ENCODE measurements at places on chromosomes 6 and 20.

- no peak for DNase-seq
Observed at GRCh38 chr6:75170691-75171560, 34.9 kb downstream of the COL12A1 start.

DNA sequence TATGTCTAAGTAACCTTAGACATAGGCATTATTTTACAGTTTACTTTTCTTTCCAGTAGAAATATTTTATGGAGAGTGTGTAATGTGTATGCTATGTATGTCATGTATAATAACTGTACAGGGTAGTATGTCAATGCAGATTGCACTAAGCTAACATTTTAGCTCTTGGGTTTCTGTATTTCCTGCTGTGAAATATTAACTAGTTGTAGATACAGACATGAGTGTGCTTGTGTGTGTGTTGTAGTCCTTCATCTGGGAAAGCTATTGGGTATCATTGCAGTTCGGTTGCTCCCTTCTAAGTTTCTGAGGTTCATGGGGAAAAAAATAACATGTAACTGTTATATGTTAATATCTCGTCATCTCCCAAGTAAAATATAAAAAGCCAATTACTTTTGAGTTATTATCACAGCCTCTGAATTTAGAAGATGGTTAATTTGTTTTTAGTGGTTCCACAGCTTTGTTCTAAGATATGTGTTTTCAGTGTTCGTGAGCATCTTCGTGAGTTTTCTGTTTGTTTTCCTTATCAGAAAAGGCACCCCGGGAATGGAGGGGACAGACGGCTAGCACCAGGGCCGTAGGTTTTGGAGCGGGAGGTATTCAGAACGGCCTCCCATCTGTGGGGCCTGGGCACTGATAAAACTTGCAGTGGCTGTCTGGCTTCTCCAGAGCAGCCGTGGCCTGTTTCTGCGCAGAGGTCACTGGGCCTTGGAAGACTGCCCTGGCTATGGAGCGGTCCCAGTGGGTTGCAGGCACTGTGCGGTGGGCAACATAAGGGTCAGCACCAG lies 215.0 kb downstream of the ARID1B start:
- DNase-seq: no peak

- no peak for DNase-seq
Observed at GRCh38 chr6:84707171-84707570, 57.2 kb downstream of the TBX18 start.

DNA sequence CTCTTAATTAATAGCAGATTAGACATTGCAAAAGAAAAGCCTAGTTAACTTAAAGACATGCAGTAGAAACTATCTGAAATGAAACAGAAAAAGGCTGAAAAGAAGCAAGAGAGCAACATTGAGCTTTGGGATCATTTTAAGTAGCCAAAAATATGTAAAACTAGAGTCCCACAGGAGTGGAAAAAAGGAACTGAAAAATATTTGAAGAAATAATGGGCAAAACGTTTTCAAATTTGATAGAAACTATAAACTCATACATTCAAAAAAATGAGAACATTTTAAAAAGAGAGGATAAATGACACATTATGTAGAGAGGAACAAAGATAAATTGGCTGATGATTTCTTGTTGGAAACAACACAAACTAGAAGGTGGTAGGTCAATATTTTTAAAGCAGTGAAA lies 166.1 kb upstream of the AKAP12 start:
- no peak for DNase-seq

- DNase-seq: no peak
Observed at GRCh38 chr20:35021831-35022230, 66.2 kb downstream of the MYH7B start.

DNA sequence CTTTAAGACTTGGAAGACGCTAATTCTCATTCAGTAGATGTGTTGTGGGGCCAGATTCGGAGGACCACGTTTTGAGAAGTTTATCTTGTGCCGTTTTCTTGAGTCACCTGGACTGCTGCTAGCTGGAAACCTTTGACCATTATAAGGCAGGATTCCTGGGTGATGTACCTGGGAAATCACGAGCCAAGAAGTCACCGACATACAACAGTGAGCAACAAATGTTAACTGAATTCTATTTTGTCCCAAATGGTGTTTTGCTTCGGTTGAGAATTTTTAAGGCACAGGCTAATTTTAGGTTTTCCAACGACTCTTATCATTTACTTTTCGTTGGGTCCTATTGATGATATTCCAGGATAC lies 93.4 kb upstream of the BTN3A2 start:
- DNase-seq: no peak

- DNase-seq: no peak
Observed at GRCh38 chr6:148001844-148002642, 340.6 kb upstream of the SASH1 start.

GRCh38 chr6:75855052-75855451 lies 106.0 kb downstream of the MYO6 start:
- peak; percentile 36 for DNase-seq

DNA sequence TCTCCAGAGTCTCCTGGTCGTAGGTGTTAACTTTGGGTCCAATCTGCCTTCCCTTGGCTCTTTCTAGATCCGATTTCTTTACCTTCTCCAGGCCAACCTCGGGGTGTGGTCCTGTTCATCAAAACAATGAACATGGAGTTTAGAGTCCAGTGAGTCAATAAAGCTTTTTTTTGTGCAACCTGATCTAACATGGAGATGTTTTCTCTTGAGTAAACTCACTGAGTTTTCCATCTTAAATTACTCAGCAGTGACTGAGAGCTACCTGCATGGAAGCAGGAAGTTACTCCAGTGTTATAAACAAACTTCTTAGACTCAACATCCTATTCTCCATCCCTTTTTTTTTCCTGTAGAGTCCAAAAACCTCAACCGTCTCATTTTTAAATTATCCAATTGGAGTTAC lies 14.9 kb upstream of the SLC22A1 start:
- DNase-seq: no peak

- no peak for DNase-seq
Observed at GRCh38 chr20:45452772-45453691, 16.5 kb upstream of the WFDC2 start.

DNA sequence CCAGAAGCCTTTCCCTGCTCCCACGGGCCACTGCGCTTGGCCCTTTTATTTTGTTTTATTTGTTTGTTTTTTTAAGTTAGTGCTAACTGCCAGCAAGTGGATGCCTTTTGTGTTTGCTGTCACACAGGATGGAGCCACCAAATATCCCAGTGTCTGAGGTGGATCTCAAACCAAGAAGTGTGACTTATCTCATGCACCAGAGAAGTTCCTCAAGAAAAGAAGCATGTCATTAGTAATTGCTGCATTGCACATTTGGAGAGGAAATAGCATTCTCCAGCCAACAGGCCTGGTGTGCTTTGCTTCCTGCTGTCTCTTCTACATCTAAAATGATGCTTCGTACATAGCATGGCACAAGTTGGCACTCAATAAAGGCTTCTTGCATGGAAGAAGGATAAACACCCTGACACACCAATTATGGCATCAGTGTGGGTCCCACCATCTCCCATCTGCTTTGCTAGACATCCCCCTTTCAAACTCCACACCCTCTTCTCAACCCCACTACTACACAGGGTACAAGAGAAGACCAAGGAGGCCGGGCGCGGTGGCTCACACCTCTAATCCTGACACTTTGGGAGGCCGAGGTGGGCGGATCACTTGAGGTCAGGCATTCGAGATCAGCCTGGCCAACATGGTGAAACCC lies 1.9 kb upstream of the ATP9A start:
- DNase-seq: no peak

- DNase-seq: no peak
Observed at GRCh38 chr6:152959333-152959732, 23.5 kb downstream of the FBXO5 start.

DNA sequence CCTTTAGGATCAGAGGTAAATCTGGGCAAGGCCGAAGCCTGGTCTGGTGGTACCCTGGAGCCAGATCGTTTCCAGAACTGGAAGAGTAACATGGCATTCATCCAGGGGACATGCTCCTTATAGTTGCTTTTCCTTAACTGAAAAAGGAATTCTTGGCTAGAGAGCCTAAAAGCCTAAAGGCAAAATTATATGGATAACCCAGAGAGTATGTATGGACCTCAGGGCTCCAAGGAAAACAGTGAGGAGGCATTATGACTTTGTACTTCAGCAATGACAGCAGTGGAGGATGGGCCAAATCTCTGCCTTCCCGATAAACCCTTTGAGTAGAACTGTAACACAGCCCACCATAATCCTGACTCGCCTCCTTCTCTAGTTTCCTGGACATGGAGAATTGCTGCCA lies 29.3 kb downstream of the ARHGAP18 start:
- DNase-seq: no peak

GRCh38 chr20:25287631-25288290 lies 39.9 kb downstream of the PYGB start:
- DNase-seq: no peak

DNA sequence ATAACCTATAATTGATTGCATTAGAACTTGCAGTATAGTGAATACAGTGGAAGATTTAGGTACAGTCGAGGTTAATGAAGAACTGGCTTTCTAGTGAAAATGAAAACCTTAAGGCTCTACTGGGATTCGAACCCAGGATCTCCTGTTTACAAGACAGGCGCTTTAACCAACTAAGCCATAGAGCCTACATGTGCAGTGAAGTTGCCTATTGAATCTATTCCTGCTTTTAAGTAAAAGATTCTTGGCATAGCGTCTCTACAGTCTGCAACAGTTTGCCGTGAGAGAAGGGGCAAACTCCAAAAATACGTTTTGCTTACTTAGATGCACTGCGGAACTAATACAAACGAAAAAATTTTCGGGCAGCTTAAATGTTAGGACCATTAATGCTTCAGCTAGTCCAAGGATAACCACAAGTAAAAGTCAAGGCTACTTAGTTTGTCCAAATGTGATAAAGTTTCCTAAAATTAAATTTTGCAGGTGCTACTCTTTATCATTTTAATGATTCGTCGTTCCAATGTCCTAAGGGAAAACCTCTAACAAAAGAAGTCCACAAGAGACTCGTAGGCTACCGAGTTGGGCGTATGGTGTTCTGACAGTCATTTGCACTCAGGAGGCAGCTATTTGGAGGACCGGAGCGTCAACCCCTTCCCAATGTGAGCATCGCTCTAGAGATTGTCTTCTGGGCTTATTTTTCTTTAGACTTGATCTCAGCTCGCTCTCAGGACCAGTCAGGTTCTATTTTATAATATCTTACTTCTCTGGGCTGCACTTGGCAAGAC lies 31.3 kb upstream of the ZSCAN23 start:
- DNase-seq: peak; percentile 72

DNA sequence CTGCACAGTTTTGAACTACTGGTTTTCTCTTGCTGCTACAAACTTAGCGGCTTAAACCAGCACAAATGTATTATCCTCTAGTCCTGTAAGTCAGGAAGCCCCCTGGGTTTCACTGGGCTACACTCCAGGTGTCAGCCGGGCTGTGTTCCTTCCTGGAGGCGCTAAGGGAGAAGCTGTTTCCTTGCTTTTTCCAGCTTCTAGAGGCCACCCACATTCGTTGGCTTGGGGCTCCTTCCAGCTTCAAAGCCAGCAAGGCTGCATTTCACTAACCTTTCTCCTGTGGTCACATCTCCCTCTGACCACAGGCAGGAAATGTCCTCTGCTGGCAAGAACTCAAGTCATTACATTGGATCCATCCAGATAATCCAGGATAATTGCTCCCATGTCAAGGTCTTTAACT lies 350.6 kb upstream of the PLCB4 start:
- no peak for DNase-seq

GRCh38 chr20:9911519-9911918 lies 72.6 kb upstream of the PAK5 start:
- DNase-seq: no peak

GRCh38 chr6:112332274-112332673 lies 14.9 kb upstream of the RFPL4B start:
- DNase-seq: no peak

DNA sequence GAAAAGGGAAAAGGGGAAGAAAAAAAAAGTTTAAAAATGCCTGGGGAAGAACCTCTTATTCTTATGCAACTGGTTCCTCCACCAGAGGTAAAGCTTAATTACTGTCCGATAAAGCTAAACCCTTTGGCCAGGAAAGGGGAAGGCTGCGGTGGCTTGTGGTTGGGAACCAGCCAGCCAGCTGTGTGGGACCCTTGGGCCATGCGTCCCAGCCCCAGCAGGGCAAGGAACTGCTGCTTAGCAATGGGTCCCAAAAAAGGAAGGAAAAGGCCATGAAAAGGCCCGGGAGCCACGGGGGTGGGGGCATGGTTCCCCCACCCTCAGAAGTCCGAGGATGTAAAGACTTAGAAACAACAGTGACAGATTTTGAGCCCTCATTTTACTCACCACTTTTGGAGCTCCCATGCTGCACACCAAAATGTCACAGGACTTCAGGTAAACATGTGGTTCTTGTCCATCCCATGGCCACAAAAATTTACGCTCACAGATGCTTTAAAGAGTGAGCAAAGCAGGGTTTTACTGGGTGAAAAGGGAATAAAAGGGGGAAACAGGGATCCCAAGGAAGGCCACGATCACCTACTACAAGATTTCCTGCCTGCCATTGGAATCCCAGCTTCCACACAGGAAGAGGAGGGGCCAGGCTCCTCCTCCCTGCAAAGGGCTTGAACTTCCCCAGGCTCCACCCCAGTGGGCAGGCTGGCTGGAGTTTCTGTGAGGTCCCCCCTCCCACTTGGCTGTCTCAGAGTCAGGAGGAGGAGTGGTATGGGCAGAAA lies 1234.7 kb upstream of the GJE1 start:
- no peak for DNase-seq

- no peak for DNase-seq
Observed at GRCh38 chr6:35146453-35146852, 5.3 kb upstream of the TCP11 start.

- DNase-seq: no peak
Observed at GRCh38 chr20:1568163-1568490, 10.6 kb upstream of the SIRPD start.

- DNase-seq: no peak
Observed at GRCh38 chr6:70819646-70820045, 137.2 kb downstream of the B3GAT2 start.

DNA sequence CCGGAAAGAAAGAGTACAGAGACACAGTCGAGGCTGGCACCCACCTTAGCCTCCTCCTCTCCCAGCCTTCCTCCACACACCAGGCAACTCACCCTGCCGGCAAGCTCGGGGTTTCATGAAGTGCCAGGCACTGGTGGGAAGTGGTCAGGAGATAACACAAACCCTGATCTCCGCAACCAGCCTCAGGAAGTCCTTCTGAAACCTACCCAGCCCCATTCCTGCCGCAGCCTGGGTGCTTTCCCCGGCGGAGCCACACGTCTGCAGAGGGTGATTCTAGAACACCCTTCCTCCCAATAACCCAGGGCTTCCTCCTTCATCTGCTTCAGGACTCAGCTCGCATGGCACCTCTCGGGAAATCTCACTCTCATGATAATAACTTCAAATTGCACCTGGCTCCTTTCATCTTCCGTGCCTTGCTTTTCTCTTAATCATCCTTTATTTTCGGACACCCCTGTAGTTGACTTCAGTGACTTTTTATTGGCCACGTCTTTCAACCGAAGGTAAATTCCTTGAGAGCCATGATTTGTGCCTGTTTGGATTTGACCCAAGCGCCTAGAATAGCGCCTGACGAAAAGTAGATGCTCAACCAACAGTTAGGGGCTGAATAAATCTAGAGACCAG lies 8.7 kb upstream of the HLA-E start:
- no peak for DNase-seq

GRCh38 chr6:134312038-134312660 lies 5.8 kb downstream of the SGK1 start:
- no peak for DNase-seq

GRCh38 chr20:62244644-62245108 lies 6.4 kb downstream of the OSBPL2 start:
- DNase-seq: no peak

Measured in non-pigmented ciliary epithelial cell (primary cell).